ENCODE measurements at places on chromosomes 1 and 21.

- peak overlapping the region; percentile 65 for H3K4me3 ChIP-seq
- no peaks in the 10 kb centered on the region for H3K4me1 ChIP-seq
- no peak for DNase-seq
- no peak overlapping the region for H3K27ac ChIP-seq
- H3K27me3 ChIP-seq, result no peaks in the 10 kb centered on the region
- no peaks in the 10 kb centered on the region for H3K36me3 ChIP-seq
These were observed 351 bp downstream of the MIXL1 start for GRCh38 chr1:226223786-226224244.

GRCh38 chr1:5526822-5527551, 465.2 kb downstream of the NPHP4 start:
- no peak overlapping the region for H3K27ac ChIP-seq
- H3K36me3 ChIP-seq, result no peaks in the 10 kb centered on the region
- H3K4me1 ChIP-seq, result no peaks in the 10 kb centered on the region

DNA sequence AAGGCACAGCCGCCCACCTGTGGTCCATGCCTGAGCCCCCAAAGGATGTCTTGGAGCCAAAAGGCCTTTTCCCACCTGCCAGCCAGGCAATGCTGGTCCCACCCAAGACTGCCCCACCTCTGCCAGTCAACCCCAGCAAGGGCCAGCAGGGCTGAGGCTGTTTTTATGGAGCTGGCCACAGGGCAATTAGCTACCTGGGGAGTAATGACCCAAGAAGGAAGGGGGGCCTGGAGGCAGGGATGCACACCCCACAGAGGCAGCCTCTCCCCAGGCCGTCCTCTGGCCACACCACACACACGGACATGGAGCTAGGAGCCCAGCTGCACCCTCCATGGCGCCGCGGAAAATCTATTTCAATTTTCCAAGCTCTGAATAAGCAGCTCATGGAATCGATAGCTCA, 27.2 kb downstream of the CHD5 start:
- H3K36me3 ChIP-seq, result no peaks in the 10 kb centered on the region
- no peak overlapping the region for H3K27ac ChIP-seq
- no peak for DNase-seq

- no peak overlapping the region for H3K4me3 ChIP-seq
- no peak for DNase-seq
- no peaks in the 10 kb centered on the region for H3K36me3 ChIP-seq
- no peaks in the 10 kb centered on the region for H3K27me3 ChIP-seq
- no peak overlapping the region for H3K27ac ChIP-seq
These were observed 31.9 kb upstream of the RXRG start for GRCh38 chr1:165476776-165477175.

- H3K4me1 ChIP-seq, result no peaks in the 10 kb centered on the region
- no peak overlapping the region for H3K4me3 ChIP-seq
- no peak overlapping the region for H3K27ac ChIP-seq
- H3K27me3 ChIP-seq, result no peaks in the 10 kb centered on the region
These were observed 308.5 kb upstream of the VAMP3 start for GRCh38 chr1:7462617-7463016.

DNA sequence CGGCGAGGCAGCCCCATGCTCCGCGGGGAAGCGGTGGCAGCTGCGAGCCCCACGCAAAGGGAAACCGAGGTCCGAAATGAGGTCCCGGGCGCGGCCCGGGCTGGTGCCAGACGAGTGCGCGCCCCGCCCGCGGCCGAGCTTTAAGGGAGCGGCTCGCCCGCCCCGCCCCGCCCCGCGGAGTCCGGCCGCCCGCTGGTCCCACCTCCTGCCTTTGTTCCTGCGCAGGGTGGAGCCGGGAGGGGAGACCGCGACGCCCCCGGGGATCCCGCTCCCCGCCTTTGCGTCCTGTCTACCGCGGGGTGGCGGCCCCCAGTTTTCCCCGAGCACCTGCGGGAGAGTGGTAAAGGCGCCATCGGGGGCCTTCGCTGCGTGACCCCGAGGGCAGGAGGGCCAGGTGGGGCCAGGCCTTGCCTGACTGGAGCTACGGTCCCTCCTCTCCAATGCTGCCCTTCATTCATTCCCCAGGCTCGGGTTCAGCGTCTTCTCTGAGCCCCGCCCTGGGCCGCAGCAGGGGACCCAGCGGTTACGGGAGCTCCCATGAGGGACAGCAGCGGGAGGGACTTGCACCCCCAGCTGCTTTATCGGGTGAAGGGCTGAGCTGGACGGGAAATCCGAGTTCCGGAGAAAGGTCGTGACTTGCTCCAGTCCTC, at the start of gene HES2:
Gene HES2 (minus strand): TSS at position 116 of the 650 bp plus-strand sequence. CDS start 99 bp downstream, at position 17.
- peak within 1 kb of the TSS; percentile 60 for H3K4me3 ChIP-seq
- H3K27me3 ChIP-seq, result peaks cover 42% of the 10 kb centered on the region
- DNase-seq, result no peak
- no peaks in the 10 kb centered on the region for H3K36me3 ChIP-seq
- peaks cover 10% of the 10 kb centered on the region for H3K4me1 ChIP-seq

GRCh38 chr1:36857754-36858153, 176.6 kb downstream of the GRIK3 start:
- H3K27me3 ChIP-seq, result no peaks in the 10 kb centered on the region
- H3K36me3 ChIP-seq, result no peaks in the 10 kb centered on the region
- H3K27ac ChIP-seq, result no peak overlapping the region

- H3K4me3 ChIP-seq, result no peak overlapping the region
- no peak overlapping the region for H3K27ac ChIP-seq
- no peaks in the 10 kb centered on the region for H3K4me1 ChIP-seq
- no peaks in the 10 kb centered on the region for H3K36me3 ChIP-seq
- H3K27me3 ChIP-seq, result no peaks in the 10 kb centered on the region
These were observed 41.8 kb downstream of the MAP3K7CL start for GRCh38 chr21:29172282-29172681.

DNA sequence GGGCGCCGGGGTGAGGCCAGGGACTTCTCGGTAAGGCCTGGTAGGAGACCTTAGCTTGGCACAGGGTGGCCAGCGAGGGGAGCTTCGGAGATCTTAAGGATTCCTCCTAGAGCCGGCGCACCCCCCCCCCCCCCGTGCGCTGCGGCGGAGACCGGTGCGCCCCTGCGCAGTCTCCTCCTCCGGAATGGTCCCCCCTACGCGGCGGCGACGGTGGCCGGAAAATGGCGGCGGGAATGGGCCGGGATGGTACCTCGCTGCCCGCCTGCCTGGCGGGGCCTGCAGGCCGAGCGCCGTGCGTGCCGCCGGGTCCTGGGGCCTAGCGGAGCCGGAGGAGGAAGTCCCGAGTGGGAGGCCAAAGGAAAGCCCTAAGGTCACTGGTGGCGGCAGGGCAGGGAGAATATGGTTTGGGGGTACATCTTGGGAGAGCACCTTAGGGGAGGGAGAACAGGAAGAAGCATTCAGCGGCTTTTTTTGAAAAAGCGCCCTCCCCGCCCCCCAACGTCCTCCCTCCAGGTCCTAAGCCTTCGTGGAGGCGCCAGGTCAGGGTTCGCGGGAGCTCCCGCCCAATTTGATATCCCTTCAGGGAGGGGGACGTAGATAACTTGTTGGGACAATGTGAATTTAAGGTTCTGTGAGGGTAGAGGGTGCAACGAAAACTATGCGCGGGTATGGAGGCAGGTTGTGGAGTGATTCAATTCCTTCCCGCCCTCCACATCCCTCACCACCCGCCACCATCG, 429 bp downstream of the SRRM1 start:
- no peak for DNase-seq
- H3K36me3 ChIP-seq, result peaks cover 26% of the 10 kb centered on the region
- peak overlapping the region; percentile 90 for H3K27ac ChIP-seq
- H3K4me3 ChIP-seq, result peak overlapping the region; percentile 67

GRCh38 chr1:112862753-112863426, 93.1 kb downstream of the SLC16A1 start:
- no peaks in the 10 kb centered on the region for H3K27me3 ChIP-seq
- no peak overlapping the region for H3K27ac ChIP-seq
- no peak for DNase-seq

- no peaks in the 10 kb centered on the region for H3K4me1 ChIP-seq
- no peak overlapping the region for H3K4me3 ChIP-seq
- H3K27me3 ChIP-seq, result peaks cover 6% of the 10 kb centered on the region
- H3K27ac ChIP-seq, result no peak overlapping the region
These were observed 4.0 kb upstream of the PKP1 start for GRCh38 chr1:201279313-201279712.

DNA sequence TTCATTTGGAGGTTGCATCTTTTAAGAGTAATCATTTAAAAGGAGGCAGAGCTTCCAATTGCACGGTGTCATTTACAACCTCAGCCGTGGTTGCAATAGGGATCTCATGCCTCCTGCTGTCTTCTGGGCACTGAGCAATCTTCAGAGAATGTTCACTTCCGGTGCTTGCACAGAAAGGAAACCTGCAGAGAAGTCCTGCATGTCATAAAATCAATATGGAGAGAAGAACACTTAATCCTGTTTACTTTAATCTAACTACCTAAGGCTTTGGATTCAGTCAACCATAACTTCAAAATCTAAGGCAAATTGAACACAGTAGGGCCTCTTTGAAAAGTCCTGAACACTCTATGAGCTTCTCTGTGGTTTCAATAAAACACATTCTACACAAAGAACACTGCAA, 11.3 kb upstream of the MAP10 start:
- no peak overlapping the region for H3K27ac ChIP-seq
- no peak overlapping the region for H3K4me3 ChIP-seq
- no peaks in the 10 kb centered on the region for H3K27me3 ChIP-seq
- no peaks in the 10 kb centered on the region for H3K36me3 ChIP-seq

- H3K27ac ChIP-seq, result peak overlapping the region; percentile 98
- H3K36me3 ChIP-seq, result no peaks in the 10 kb centered on the region
- H3K27me3 ChIP-seq, result no peaks in the 10 kb centered on the region
- no peak for DNase-seq
- H3K4me1 ChIP-seq, result peaks cover 28% of the 10 kb centered on the region
These were observed 825 bp downstream of the DCAF8 start for GRCh38 chr1:160261556-160261892.

DNA sequence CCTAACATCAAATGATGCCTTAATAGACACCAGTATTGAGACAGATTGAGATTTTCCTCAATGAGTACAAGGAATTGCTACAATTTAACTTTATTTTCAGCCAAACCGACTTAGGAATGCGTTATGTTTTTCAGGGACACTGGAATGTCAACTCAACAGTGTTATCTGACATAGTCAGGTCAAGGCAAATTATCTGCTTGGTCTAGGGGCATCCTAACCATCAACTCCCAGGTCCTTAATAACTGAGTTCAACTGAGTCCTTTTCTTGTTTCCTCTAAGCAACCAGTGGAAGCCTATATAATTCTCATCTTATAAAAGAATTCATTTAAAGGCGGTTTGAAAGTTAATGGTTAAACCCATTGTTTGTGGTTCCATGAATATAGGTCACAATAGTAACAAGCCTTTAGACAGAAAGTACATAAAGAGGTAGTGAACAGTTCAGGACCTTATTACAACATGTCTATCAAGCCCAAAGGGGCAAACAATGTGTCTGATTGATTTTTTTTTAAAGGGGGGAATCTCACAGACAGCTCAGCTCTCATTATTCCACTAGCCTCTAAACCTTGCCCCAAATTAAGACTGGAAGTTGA, 32.3 kb upstream of the NR5A2 start:
- H3K4me3 ChIP-seq, result no peak overlapping the region
- H3K4me1 ChIP-seq, result no peaks in the 10 kb centered on the region
- no peak overlapping the region for H3K27ac ChIP-seq
- H3K36me3 ChIP-seq, result no peaks in the 10 kb centered on the region
